T-helper 17 cell (primary cell): ENCODE measurements at places on chromosomes 16 and 17. TPM values are rescaled to one million over a fixed set of nuclear protein-coding genes. Genes with fewer than 3 reads are reported as not detected.

- no peak overlapping the region for H3K4me3 ChIP-seq
- no peak overlapping the region for H3K27ac ChIP-seq
- peaks cover 4% of the 10 kb centered on the region for H3K36me3 ChIP-seq
- DNase-seq: no peak
- peaks cover 29% of the 10 kb centered on the region for H3K4me1 ChIP-seq
Measured at GRCh38 chr17:9568004-9568403, 7.6 kb downstream of the STX8 start.

- no peak for DNase-seq
- no peak overlapping the region for H3K4me3 ChIP-seq
- H3K27ac ChIP-seq: peak overlapping the region; percentile 63
- H3K27me3 ChIP-seq: no peaks in the 10 kb centered on the region
Measured at GRCh38 chr17:78828470-78829185, 12.0 kb downstream of the USP36 start.

- no peak for DNase-seq
- no peak overlapping the region for H3K4me3 ChIP-seq
- peaks cover 29% of the 10 kb centered on the region for H3K4me1 ChIP-seq
- peak overlapping the region; percentile 53 for H3K27ac ChIP-seq
- peaks cover 2% of the 10 kb centered on the region for H3K36me3 ChIP-seq
Measured at GRCh38 chr17:64259922-64260321, 3.1 kb downstream of the TEX2 start.

GRCh38 chr17:72615627-72615991 lies 476.9 kb downstream of the SLC39A11 start:
- DNase-seq: no peak
- no peak overlapping the region for H3K4me3 ChIP-seq
- H3K4me1 ChIP-seq: peaks cover 28% of the 10 kb centered on the region
- H3K27ac ChIP-seq: no peak overlapping the region

- H3K27me3 ChIP-seq: no peaks in the 10 kb centered on the region
- H3K4me3 ChIP-seq: peak overlapping the region; percentile 77
- no peak for DNase-seq
- peak overlapping the region; percentile 98 for H3K27ac ChIP-seq
Measured at GRCh38 chr17:57606111-57606875, 138.8 kb downstream of the CCDC182 start.

DNA sequence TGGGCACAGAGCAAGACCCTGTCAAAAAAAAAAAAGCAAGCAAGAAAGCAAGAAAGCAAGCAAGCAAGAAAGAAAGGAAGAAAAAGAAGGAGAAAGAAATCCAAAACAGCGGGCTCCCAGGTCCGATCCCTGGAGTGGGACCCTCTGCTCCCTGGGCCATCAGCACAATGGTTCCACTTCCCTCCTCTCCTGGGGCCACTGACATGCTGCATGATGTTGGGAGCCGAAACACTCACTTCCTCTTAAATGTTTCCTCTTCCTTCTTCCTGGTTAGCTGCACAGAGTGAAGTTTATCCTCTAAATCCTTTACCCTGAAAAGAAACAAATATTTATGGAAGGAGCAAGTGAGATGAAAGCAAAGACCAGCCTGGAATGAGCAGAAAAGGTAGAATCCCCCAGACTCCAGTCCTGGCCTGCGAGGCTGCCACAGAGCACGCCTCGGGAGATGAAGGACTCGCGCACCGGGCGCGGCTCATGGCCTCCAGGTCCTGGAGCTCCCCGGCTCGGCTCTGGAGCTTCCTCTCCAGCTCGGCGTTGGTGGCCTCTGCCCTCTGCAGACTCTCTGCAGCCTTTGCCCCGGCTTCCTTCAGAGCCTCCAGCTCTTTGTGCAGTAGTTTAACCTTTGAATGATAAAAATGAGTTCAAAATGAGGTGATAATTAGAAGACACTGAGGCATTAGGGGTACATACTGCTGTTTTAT lies 19.0 kb downstream of the CCDC57 start:
- no peak overlapping the region for H3K27ac ChIP-seq
- H3K4me1 ChIP-seq: peaks cover 17% of the 10 kb centered on the region
- no peaks in the 10 kb centered on the region for H3K27me3 ChIP-seq
- no peak for DNase-seq
- H3K36me3 ChIP-seq: peaks cover 12% of the 10 kb centered on the region
- no peak overlapping the region for H3K4me3 ChIP-seq

GRCh38 chr16:19542138-19542821 lies 13.2 kb upstream of the VPS35L start:
- no peaks in the 10 kb centered on the region for H3K4me1 ChIP-seq
- no peak overlapping the region for H3K4me3 ChIP-seq
- peaks cover 7% of the 10 kb centered on the region for H3K36me3 ChIP-seq
- no peak for DNase-seq
- no peak overlapping the region for H3K27ac ChIP-seq

GRCh38 chr17:28527859-28528258 lies 21.7 kb downstream of the FOXN1 start:
- no peak for DNase-seq
- H3K4me3 ChIP-seq: no peak overlapping the region
- peak overlapping the region; percentile 79 for H3K27ac ChIP-seq
- peaks cover 2% of the 10 kb centered on the region for H3K4me1 ChIP-seq

- H3K4me3 ChIP-seq: no peak overlapping the region
- H3K4me1 ChIP-seq: peaks cover 7% of the 10 kb centered on the region
- H3K27ac ChIP-seq: no peak overlapping the region
- peaks cover 50% of the 10 kb centered on the region for H3K27me3 ChIP-seq
- no peaks in the 10 kb centered on the region for H3K36me3 ChIP-seq
Measured at GRCh38 chr16:14004729-14005315, 66.3 kb upstream of the MRTFB start.

DNA sequence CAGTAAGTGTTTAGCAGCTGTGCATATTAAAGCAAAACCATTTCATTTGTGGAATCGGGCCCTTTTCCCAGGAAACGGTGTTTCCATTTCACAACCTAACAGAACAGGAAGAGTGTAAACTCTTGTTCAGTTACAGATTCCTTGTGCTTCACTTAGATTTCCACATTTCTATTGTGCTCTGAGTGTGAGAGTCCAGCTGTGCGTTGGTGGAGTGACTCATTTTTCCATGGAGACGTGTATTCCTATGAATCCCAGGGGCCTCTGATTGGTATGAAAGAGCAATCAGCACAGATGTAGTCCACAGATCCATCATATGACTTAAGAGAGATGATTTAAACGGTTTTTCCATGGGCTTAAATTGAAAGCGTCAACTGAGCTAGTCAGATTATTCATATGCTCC lies 13.3 kb upstream of the CAVIN1 start:
- H3K27ac ChIP-seq: no peak overlapping the region
- peaks cover 19% of the 10 kb centered on the region for H3K27me3 ChIP-seq
- no peak for DNase-seq
- no peak overlapping the region for H3K4me3 ChIP-seq

- peaks cover 2% of the 10 kb centered on the region for H3K36me3 ChIP-seq
- no peak overlapping the region for H3K4me3 ChIP-seq
- no peak for DNase-seq
- H3K27me3 ChIP-seq: peaks cover 12% of the 10 kb centered on the region
- no peak overlapping the region for H3K27ac ChIP-seq
Measured at GRCh38 chr17:19570544-19571062, 36.9 kb downstream of the SLC47A1 start.

- no peak overlapping the region for H3K4me3 ChIP-seq
- no peak overlapping the region for H3K27ac ChIP-seq
- no peaks in the 10 kb centered on the region for H3K4me1 ChIP-seq
- DNase-seq: no peak
Measured at GRCh38 chr17:38539386-38539785, 66.4 kb downstream of the SRCIN1 start.

DNA sequence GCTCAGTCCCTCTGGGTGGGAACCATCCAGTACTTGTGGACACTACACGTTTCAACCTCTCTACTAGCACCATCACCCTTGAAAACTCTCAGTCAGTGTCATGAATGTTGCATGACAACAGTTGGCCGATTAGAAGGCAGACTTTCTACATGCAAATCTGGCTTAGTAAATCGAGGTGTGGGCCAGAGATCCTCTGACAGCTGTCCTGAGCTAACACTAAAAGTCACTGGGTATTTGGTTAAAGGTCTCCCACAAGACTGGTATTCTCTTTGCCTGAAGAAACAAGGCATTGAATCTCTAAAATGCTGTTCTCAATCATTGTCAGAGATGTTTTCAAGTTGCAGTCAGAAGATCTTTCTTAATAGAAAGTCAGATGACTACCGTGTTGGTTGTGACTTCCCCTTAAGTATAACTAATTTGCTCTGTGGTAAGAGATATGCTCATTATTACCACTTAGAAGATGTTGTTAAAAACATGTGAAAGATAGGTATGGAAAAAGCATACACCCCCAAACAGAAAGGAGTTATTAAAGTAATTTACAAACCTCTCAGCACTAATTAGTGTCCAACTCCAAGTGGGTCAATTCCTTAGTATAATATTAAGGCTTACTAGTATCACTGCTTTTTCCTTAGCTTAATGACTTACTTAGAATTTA lies 62.3 kb downstream of the WNT3 start:
- H3K36me3 ChIP-seq: peaks cover 3% of the 10 kb centered on the region
- no peak overlapping the region for H3K4me3 ChIP-seq
- H3K27me3 ChIP-seq: no peaks in the 10 kb centered on the region
- no peak for DNase-seq
- no peaks in the 10 kb centered on the region for H3K4me1 ChIP-seq

DNA sequence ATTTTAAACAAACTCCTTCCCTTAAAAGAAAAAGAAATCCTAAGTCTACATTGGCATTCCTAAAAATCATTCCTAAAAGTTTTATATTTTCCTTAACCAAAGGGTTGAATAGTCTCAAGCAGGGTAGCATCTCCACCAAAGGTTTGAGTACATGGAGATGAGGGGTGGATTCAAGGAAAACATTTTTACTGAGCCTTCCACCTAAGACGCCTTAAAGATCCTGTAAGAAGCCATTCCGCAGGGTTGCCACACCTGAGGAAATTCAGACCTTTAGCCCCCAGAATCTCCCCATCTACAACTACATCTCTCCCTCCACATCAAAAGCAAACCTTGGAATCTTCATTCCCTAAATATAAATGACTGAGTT lies 7.7 kb upstream of the AKTIP start:
- no peaks in the 10 kb centered on the region for H3K27me3 ChIP-seq
- peak overlapping the region; percentile 36 for H3K4me3 ChIP-seq
- DNase-seq: no peak
- no peaks in the 10 kb centered on the region for H3K36me3 ChIP-seq

GRCh38 chr16:19885451-19886072 lies 914 bp upstream of the GPRC5B start:
- peaks cover 26% of the 10 kb centered on the region for H3K4me1 ChIP-seq
- H3K27me3 ChIP-seq: peaks cover 26% of the 10 kb centered on the region
- no peak for DNase-seq
- H3K36me3 ChIP-seq: peaks cover 3% of the 10 kb centered on the region

GRCh38 chr16:83704656-83705055 lies 103.1 kb upstream of the HSBP1 start:
- H3K36me3 ChIP-seq: no peaks in the 10 kb centered on the region
- no peak overlapping the region for H3K4me3 ChIP-seq
- no peak overlapping the region for H3K27ac ChIP-seq
- H3K27me3 ChIP-seq: peaks cover 7% of the 10 kb centered on the region

- H3K4me3 ChIP-seq: peak overlapping the region; percentile 86
- DNase-seq: peak; percentile 32
- peaks cover 5% of the 10 kb centered on the region for H3K36me3 ChIP-seq
- peak overlapping the region; percentile 90 for H3K27ac ChIP-seq
- H3K4me1 ChIP-seq: peaks cover 54% of the 10 kb centered on the region
Measured at GRCh38 chr17:35046740-35047283, 16.7 kb downstream of the RFFL start.

GRCh38 chr17:71163121-71163812 lies 957.6 kb upstream of the SOX9 start:
- no peak overlapping the region for H3K4me3 ChIP-seq
- DNase-seq: no peak
- H3K4me1 ChIP-seq: no peaks in the 10 kb centered on the region
- no peaks in the 10 kb centered on the region for H3K36me3 ChIP-seq
- peaks cover 4% of the 10 kb centered on the region for H3K27me3 ChIP-seq

DNA sequence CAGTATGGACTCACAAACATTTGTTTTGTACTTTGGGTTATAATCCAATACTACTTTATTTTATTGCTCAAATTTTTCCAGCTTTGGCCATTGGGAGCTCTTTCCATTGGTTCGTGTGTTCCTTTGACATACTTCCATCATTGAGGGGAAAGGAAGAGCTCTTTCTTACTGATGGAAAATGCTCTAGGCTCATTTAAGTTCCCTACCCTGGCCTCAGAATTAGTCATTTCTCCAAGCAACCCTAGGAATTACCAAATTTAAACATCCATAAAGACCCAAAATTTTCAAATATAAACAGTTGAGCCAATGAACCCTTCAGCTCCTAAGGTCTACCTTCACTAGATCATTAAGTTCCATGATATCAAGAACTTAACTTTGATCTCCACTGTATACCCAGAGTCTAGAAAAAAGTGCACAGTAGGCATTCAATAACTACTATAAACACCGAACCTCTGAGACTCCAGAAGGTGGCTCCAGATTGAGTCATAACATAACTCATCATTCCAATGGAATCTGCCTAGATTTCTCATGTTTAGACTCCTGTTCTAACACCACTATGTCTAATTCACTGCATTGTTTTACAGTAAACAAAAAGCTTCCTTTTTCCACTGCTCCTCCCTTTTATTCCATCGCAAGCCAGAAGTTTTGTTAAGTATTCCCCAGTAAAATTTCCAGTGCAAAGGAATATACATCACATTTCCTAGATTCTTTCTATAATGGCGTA lies 39.0 kb downstream of the SMURF2 start:
- H3K4me1 ChIP-seq: peaks cover 26% of the 10 kb centered on the region
- H3K27me3 ChIP-seq: no peaks in the 10 kb centered on the region
- no peak overlapping the region for H3K4me3 ChIP-seq

DNA sequence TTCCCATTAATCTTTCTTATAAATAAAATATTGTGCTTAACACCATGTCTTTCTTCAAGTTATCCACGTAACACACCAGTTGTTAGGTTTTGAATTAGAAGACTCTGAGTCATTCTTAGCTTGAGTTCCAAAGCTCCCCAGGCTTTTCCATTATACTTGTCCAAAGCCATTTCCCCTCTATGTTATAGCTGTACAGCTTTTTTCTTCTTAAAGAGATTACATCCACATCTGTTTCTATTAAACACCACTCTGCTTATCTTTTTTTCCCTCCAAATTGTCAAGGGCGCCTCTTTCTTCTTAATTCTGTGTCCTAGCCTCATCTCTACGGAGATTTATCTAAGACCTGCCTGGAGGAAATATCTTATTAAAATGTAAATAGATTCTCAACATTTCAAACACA lies 139.4 kb upstream of the CPHXL start:
- no peak overlapping the region for H3K27ac ChIP-seq
- no peak for DNase-seq
- H3K27me3 ChIP-seq: peaks cover under 1% of the 10 kb centered on the region
- no peaks in the 10 kb centered on the region for H3K36me3 ChIP-seq
- no peaks in the 10 kb centered on the region for H3K4me1 ChIP-seq

Gene STAC2
- not detected for total RNA-seq

Gene ZNF597
- 3.0 TPM for total RNA-seq

Gene ADGRG3
- total RNA-seq: 0.75 TPM

Gene C16orf89
- not detected for total RNA-seq

Gene MEIOB
- not detected for total RNA-seq

Gene ITGB3
- total RNA-seq: 7.8 TPM

Gene KRT9
- total RNA-seq: not detected

Gene CACNG5
- total RNA-seq: not detected

Gene CYGB
- total RNA-seq: not detected

Gene FOXK2
- total RNA-seq: 41.5 TPM

Gene SDR42E2
- total RNA-seq: 1.5 TPM
